Dorsolateral prefrontal cortex (tissue), 122 donors: ENCODE measurements at places on chromosomes 16 and 17.

- DNase-seq, result no peak
These were observed 285.1 kb upstream of the CDH11 start for GRCh38 chr16:65406933-65407332.

DNA sequence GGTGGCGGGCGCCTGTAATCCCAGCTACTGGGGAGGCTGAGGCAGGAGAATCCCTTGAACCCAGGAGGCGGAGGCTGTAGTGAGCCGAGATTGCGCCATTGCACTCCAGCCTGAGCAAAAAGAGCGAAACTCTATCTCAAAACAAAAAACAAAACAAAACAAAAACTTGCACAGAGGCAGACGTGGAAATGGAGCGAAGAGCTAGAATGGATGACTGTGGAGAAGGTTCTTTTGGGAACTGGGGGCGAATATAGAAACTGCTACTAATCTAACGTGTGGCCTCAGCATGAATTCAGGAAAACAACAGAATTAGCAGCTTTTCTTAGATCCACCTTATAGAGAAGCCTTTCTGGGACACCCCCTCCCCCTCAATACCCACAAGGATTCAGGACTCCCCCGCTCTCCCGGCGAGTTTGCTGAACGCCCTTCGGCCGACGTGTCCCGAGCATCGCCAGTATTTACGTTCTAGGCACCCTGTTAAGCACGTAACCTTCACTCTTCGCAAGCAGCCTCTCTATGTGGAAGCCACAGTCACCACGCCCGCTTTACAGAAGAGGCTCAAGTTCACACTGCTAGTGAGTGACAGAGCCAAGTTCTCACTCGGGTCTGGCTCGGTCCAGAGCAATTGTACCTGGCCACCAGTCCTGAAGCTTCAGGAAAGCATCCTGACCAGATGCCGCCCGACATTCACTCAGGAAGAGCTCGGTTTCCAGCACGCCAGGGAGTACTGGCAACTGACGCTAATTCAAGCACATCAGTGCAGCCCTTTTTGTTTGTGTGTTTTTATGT is 13.3 kb upstream of the ABR start:
- no peak for DNase-seq

DNA sequence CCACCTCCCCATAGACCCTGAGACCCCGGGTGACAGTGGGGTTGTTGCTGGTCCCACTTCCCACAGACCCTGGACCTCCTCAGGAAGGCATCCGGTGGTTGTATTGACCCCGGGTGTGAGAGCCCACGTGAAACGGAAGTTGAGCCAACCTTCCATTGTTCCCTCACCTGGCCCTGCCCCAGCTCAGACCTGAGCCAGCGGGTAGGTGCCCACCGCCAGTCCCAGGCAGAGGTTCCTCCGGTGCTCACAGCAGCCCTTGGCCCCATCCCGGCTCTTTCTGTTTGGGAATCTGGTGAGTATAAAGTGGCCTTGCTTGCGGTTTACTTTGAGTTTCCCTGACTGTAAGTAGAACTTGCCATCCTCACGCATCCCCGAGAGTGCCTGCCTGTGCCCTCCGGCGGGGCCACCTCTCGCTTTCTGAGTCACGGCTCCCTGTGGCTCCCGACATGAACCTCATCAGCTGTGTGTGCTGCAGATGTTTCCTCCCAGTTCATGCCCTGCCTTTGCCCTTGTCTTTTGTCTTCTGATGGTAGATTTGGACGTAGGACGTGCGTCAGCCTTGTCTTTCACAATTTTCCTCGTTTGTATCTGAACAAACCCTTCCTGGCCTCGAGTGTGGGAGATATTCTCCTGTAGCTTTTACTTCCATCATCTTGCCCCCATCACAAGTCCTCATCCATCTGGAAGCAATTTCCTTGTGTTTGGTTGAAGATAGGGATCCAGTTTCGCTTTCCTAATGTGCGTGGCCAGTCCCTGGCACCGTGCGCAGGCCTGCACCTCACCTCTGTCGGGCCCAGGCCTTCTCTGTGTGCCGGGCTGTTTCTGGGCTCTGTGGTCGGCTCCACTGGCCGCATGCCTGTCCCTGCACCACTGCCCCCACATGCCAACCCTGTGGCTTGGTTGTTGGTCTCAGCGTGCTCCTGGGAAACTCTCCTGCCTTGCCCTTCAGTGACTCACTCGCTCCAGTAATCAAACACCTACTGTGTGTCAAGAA is 76.0 kb downstream of the METRNL start:
- DNase-seq, result no peak

DNA sequence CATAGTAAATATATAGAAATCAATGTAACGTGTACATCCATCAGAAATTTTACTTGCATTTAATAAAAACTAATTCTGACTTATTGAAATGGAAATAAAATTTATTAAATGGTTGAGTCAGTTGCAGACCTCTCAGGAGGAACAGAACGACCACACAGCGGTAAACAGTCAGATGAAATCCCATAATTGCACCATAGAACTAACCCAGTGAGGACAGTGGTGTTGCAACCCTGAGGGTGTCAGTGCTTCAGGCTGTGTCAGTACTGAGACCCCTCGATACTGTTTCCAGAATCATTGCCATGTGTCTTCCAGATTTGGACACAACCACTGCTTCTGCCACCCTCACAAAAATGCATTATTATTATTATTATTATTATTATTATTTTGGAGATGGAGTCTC is 29.0 kb upstream of the SSTR2 start:
- DNase-seq, result no peak
